NCI-H1436 (cell line): ENCODE measurements at places on chromosomes 7 and 10.

- DNase-seq = no peak
Observed at GRCh38 chr10:112990271-112990670, 40.2 kb downstream of the TCF7L2 start.

DNA sequence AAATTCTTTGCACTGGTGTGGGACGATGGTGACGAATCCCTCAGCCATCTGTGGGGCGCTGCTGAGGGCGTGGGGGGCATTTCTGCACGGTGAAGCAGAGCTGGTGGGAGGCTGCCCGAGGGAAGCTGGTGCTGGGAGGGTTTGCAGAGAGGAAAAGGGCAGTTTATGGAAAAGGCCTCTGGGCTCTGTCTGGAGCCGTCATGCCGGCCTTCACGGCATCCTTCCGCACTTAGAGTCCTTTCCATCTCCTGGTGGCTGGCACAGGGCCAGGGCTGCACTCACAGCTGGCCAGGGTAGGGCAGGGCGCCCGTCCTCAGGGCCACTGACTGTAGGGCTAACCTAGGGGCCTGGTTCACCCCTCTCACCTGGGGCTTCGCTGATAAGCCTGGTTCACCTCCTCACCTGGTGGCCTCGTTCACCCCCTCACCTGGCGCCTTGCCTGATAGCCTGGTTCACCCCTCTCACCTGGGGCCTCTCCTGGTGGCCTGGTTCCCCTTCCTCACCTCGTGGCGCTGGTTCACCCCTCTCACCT, 598 bp upstream of the AMZ1 start:
- no peak for DNase-seq

GRCh38 chr7:148327379-148327778, 263.2 kb upstream of the C7orf33 start:
- DNase-seq = no peak

GRCh38 chr10:34475274-34475646, 339.8 kb downstream of the PARD3 start:
- no peak for DNase-seq

- DNase-seq = peak; percentile 47
Observed at GRCh38 chr7:151711906-151712809, 164.8 kb downstream of the PRKAG2 start.
